ENCODE measurements at places on chromosomes 2 and 18.

GRCh38 chr2:176709149-176709951, 440.1 kb downstream of the MTX2 start:
- DNase-seq, result no peak

DNA sequence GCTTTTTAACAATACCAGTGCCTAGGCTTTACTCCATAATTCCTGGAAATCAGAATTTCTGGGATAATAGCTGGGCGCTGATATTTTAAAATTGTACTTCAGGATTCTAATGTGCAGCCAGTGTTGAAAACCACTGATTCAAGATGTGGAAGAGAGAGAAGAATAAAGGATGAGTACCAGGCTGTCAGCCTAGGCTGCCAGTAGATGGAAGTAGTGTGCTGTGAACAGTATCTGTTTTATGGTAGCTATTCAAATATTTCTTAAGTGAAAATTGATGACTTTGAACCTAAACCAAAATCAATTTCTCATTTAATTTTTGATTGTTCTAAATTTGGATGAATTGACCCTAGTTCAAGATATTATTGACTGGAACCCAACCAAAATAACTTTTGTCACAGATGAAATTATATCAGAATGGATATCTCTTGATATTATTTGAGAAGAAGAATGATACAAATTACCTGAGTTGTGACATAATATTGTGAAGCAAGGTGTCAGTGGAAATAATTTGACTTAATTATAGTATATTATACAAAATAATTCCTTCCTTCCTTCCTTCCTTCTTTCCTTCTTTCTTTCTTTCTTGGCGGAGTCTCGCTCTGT, 88.0 kb downstream of the COMMD1 start:
- DNase-seq, result no peak

DNA sequence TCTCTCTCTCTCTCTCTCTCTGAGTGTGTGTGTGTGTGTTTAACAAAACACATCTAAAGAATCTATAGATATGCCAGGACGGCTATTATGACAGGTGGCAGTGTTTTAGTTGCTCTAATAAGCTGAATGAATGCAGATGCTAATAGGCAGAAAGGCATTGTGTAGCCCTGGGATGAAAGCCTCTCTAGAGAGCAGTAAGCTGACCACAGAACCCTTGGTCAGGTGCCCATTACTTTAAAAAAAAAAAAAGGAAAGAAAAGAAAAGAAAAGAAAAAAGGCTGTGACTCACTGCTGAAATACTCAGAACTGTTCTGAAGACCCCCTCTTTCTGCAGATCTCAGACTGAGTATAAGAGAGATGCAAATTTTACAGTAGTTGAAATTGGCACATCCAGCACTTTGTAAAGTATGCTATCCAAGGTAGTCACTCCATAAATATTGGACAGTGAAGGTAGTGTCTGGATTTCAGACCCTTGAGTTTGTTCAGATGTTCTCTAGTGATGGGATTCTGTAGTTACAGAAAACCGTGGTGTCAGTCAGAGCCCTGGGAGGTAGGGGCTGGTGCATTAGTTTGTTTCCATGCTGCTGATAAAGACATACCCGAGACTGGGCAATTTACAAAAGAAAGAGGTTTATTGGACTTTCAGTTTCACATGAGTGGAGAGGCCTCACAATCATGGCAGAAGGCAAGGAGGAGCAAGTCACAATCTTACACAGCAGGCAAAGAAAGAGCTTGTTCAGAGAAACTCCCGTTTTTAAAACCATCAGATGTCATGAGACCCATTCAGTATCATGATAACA, 30.9 kb downstream of the OSBPL6 start:
- no peak for DNase-seq

DNA sequence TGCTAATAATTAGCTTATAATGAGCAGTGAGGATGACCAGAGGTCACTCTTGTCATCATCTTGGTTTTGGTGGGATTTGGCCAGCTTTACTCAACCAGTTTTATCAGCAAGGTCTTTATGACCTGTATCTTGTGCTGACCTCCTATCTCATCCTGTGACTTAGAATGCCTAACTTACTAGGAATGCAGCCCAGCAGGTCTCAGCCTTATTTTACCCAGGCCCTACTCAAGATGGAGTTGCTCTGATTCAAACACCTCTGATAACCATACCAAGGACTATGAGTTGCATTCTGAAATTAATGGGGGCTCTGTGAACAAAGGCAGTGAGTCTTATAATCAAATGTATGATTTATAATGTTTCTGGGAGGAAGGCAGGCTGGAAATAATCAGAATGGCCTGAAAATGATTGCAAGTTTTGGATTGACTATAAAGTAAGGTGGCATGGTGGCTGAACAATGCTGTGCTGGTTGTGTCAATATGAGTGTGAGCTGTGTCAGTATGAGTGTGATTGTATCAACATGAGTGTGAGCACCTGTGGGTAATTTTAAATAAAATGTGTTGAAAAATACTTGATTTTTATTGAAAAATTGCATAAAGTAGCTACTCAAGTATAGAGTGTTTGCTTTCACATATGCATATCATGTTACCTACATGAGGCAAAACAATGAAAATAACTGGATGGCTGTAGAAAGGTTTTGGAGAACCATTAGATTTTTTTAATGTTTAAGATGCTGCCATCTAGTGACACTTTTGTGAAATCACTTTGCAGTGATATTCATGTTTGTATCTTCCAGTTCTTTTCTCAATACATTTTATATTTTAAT, 103.0 kb downstream of the KYNU start:
- no peak for DNase-seq

GRCh38 chr2:168084288-168084687, 163.1 kb downstream of the STK39 start:
- no peak for DNase-seq
